ENCODE measurements at places on chromosomes 12 and 14.

GRCh38 chr12:87092421-87092820 is 836.2 kb upstream of the MGAT4C start:
- no peak for DNase-seq

DNA sequence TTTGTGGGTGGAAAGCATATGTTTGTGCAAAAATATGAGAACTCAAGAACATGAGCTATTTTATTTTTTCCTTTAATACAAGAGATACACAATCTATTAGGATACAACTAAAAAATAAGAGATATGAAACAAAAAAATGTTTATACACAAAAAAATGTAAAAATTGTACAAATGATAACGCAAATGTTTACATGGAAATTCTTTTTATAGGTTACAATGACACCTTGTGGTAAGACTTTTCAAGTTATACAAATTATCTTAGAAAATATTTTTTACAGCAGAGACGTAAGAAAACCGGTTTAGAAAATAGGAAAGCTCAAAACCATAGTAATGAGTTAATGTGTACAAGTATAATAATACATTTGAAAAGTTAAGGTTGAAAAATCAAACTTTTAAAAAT is 25.5 kb downstream of the CEP83 start:
- DNase-seq, result no peak

DNA sequence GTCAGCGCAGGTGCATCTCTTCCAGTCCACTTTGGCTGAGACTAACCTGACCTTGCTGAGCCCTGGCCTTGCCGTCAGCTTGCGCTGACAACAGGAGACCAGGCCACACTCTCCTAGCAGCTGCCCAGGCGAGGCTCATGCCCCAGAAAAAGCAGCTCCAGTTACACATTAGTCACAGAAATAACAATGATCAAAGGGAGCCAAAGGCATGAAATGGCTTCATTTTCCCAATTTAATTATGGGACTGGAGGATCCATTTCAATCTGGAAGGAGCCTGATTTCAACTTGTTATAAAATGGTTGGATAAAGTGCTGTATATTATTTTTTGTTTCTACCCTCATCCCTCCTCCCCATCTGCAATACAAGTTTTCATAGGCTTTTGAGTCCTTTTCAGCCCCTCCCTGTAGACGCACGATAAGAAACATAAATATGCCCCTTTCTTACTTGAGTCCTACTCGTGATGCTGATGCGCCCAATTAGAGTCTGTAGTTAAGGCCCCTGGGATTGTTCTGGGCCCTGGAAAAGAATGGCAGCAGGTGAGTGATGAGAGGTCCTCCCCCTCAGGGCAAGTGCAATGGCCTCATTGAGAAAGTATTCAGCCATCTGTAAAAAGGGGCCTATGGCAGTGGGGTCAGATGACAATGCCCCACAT is 376.0 kb downstream of the C12orf75 start:
- DNase-seq, result no peak

DNA sequence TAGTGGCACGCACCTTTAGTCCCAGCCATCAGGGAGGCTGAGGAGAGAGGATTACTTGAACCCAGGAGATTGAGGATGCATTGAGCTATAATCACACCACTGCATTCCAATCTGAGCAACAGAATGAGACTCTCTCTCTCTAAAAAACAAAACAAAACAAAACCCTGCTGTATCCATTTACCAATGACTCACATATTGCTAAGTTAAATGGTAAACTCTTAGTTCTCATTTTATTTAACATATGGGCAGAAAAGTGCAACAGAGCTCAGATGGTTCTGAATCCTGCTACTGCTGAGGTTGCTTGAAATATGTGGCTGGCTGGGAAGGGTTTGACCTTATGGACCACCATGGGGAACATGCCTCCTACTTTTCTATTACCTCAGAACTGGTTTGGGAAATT is 33.7 kb upstream of the CCNT1 start:
- no peak for DNase-seq

DNA sequence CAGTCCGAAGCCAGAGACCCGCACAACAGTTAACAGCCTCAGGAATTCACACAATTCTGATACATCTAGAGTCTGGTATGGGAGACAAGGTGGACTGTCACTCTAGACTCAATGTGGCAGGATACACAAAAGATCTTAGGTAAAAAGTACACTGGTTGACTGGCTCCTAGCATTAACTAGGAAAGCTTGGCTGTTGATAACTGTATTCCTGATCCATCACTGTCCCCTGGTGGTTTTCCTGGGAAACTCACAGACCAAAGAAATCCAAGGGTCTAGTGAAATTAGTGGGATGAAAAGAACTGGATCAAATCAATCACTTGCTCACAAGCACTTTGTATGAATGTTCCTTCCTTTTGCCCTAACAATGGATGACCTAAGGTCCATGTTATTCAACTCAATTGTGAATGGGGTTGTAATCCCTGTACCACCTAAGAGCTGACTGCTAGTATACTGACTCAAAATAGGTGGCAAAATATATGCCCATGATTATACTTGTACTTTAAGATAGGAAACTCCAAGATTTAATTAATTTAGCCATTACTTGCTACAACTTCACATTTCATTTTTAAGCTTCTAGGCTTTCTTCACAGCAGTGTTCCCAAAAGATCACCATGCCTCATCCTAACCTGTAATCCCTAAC is 14.0 kb downstream of the NPC2 start:
- no peak for DNase-seq

- no peak for DNase-seq
Observed at GRCh38 chr14:38209572-38210557, 2.2 kb downstream of the SSTR1 start.

DNA sequence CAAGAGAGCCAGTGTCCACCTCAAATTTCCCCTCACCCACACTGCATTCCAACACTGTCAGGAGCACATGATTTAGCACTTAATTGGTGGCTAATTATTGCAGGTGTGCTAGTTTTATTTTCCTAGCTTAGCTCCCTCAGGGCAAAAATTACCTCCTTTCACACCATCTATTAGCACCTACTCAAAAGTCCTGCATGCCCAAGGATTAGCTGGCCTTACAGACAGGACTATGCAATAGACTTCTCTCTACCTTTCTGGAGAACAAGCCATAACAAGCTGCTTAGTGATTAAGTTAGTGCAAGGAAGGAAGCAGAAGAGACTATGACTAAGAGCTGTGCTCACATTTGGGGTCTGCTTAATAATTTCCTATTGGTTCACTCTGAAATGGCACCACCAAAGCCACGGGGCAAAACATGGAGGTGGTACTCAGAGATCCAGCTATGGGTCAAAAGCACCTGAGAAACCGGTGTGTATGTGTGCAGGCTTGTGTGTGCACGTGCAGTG is 69.5 kb downstream of the STON2 start:
- no peak for DNase-seq

DNA sequence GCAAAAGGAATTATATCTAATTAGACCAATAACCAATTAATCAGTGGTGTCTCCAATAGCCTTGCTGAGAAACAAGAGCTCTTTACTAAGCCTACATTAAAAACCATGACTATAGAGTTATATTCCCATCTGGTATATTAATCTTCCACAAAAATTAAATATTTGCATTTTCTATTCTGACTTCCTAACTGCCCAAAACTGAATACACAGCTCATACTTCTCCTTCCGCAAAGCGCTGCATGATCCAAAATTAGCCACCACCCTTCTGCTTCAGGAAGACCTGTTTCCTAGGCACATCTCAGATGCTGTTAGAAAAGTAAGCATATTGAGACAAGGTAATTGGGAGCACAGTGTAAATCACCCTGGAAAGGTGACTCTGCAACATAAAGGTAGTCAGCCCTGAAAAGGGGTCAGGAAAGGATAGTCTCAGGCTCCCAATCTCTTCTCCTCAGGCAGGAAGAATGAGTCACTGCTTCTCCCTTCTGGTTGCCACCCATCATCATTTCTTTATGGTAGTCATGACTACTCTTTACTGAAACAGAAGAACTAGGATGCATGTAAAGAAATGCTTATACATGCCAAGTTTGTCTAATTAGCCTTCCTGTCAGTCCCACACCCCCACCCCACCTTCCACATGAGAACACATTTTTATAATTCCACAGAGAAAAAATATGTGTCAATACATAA is 54.3 kb downstream of the PLCZ1 start:
- no peak for DNase-seq

- no peak for DNase-seq
Observed at GRCh38 chr14:92848887-92849286, 54.8 kb downstream of the GOLGA5 start.

GRCh38 chr12:108327621-108328344 is 11.3 kb downstream of the CMKLR1 start:
- no peak for DNase-seq

- no peak for DNase-seq
Observed at GRCh38 chr14:77245820-77246219, 25.2 kb downstream of the NGB start.

Measured in SK-N-MC (cell line).